Stimulated activated CD8-positive, alpha-beta memory T cell treated with anti-CD3 and anti-CD28 coated beads, Interleukin-15, amount 100 ng/mL, for 24 hours (primary cell): ENCODE measurements at places on chromosomes 2 and 18.

- DNase-seq = no peak
Observed at GRCh38 chr2:71945603-71945959, 202.1 kb downstream of the CYP26B1 start.

DNA sequence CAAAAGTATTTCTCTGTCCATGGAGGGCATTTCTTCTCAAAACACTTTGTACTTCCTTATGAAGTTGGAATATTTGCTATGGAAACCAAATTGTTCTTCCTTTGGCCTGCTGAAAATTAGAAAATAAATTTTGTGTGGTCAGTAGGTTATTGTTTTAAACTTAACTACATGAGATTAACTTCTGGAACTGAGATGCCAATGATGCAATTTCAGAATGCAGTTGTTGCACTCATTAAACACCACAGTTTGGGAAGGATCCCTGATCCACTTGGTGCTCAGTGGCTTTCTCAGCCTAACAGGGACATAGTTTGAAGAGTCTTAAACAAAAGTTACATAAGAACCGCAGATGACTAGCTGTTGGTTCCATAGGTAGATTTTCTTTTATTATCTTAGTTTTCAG, 23.3 kb upstream of the IL1R1 start:
- DNase-seq = no peak

DNA sequence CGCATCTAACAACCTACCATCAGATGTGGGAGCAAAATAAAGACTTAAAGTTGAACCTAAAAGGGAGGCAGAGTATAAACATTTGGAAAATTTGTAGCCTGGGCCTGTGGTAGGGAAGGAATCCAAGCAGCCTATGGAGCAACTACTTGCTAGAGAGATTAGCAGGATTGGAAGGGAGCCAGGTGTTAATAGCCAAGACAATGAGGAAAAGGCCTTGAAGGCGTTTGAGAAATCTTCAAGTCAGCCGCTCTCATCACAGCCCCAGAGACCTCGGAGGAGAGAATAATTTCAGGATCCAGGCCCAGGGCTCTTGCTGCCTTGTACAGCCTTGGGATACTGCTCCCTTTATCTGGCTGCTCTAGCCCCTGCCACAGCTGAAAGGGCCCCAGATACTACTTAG, 219.7 kb downstream of the THSD7B start:
- DNase-seq = no peak

DNA sequence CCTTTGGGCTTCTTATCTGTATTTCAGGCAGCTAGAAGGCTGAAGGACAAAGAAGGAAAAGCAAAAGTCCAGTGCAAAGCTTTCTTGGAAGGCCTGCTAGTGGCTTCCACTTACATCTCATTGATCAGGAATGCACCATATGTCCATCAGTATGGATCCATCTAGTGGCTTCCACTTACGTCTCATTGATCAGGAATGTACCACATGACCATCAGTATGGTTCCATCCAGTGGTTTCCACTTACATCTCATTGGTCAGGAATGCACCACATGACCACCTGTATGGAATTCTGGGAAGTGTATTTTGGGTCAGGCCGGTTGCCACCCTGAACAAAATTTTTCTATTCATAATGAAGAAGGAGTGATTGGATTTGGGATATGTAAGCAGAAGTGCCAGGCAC, 70.6 kb downstream of the LYPD6 start:
- DNase-seq = no peak

- no peak for DNase-seq
Observed at GRCh38 chr18:62784338-62784965, 69.1 kb downstream of the PHLPP1 start.

DNA sequence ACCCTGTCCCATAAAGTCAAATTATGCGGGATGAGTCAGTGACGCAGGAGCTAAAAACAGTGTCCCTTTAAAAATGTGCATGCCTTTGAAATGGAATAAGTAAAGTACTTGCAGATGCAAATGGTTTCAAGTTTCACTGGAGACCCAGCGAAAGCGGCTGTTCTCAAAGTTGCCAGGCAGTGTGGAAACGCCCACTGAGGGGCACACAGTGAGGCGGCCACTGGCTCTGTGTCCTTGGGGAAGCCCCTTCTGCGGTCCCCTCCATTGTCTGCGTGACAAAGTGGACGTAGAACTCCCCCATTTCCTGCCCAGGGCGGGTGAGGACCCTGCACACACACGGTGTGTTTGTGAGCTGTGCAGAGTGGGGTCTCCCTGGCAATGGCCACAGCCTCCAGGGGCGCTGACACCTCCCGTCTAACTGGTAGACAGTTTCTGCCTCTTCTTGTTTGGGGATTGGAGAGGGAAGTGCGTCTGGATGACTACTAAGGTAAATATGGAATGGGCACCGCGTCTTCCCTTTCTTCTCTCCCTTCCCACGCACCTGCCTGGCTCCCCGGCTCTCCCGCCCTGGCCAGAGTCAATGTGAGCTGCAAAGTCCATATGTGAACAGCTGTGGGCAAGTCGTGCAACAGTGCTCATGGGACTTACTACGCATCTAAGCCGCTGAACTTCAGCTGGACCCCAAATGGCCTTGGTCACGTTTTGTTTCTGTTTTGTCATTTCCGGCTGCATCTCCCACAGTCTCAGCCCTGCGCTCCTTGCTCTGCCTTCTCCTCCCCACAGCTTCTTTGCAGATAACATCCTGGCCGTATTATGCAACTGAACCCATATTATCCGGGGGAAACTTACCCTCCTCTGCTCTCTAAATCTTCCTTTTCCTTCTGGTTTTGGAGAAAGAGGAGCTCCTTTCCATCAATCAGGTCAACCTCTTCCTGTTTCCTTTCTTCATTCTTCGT, 33.7 kb upstream of the ZNF516 start:
- no peak for DNase-seq

GRCh38 chr2:29278966-29279365, 163.8 kb downstream of the CLIP4 start:
- DNase-seq = no peak

- no peak for DNase-seq
Observed at GRCh38 chr2:108220191-108220590, 19.6 kb upstream of the SULT1C3 start.

GRCh38 chr2:152861349-152861942, 143.0 kb downstream of the ARL6IP6 start:
- DNase-seq = no peak

DNA sequence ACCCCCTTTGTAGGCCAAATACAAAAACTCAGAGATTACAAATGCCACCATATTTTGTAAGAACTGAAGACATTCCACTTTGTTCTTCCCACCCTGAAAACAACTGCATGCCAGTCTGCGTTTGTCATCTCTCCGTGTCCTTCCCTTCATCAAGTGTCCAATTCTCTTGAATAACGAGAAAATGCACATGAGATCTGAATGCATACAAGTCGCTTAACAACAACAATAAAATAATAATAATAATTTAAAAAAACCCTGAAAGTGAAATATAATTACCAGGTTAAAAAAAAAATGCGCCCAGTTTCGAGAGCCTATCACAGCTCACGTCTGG, 2.0 kb upstream of the SETBP1 start:
- DNase-seq = no peak

GRCh38 chr2:206218796-206219499, 55.5 kb upstream of the ZDBF2 start:
- DNase-seq = no peak

DNA sequence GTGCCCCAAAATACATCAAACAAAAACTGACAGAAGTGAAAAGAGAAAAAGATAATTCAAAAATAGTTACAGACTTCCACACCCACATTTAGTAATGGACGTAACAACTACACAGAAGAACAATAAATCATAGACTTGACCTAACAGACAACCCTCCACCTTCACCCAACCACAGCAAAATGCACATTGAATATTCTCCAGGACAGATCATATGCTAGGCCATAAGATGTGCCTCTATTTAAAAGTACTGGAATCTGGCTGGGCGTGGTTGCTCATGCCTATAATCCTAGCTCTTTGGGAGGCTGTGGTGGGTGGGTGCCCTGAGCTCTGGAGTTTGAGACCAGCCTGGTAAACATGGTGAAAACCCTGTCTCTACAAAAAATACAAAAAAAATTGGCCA, 20.0 kb downstream of the SLC66A2 start:
- no peak for DNase-seq

GRCh38 chr2:52658598-52658997, 1109.0 kb upstream of the CHAC2 start:
- no peak for DNase-seq

GRCh38 chr18:59265246-59265973, 7.8 kb downstream of the RAX start:
- DNase-seq = no peak

- no peak for DNase-seq
Observed at GRCh38 chr2:196372276-196372809, 201.0 kb upstream of the STK17B start.
